ENCODE measurements at places on chromosomes 7 and 10. TPM values are rescaled to one million over a fixed set of nuclear protein-coding genes. Genes with fewer than 3 reads are reported as not detected.

- DNase-seq = no peak
Measured at GRCh38 chr7:96127746-96128145, 194.2 kb downstream of the SLC25A13 start.

The LBX1 gene
- total RNA-seq = 0.12 TPM

- no peak for DNase-seq
Measured at GRCh38 chr7:127901895-127902703, 129.1 kb downstream of the LRRC4 start.

DNA sequence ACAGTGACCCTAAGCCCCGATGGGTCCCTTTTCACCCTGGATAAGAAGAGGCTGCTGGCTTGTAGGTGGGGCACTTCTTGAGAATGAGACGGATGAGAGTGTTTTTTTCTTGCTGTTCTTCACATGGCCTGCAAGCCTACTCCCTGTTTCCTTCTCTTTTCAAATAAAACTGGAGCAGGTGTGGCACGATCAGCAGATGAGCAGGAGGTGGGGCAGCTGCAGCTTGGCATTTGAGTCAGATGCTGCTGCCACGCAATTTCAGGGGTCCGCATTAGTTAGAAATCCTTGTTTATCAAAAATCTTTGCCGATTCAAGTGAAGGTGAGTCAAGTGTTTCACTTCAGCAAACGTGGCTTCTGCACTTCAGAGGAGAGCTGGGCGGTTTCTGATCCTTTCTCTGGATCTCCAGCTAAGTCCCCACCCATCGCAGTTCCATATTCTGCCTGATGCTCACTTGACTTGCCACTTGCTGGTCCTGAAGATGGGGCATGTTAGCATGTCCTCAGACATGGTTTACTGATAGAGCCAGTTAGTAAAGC lies 20.8 kb downstream of the WDFY4 start:
- DNase-seq = no peak

The PPP1R3C gene
- 160 TPM for total RNA-seq

DNA sequence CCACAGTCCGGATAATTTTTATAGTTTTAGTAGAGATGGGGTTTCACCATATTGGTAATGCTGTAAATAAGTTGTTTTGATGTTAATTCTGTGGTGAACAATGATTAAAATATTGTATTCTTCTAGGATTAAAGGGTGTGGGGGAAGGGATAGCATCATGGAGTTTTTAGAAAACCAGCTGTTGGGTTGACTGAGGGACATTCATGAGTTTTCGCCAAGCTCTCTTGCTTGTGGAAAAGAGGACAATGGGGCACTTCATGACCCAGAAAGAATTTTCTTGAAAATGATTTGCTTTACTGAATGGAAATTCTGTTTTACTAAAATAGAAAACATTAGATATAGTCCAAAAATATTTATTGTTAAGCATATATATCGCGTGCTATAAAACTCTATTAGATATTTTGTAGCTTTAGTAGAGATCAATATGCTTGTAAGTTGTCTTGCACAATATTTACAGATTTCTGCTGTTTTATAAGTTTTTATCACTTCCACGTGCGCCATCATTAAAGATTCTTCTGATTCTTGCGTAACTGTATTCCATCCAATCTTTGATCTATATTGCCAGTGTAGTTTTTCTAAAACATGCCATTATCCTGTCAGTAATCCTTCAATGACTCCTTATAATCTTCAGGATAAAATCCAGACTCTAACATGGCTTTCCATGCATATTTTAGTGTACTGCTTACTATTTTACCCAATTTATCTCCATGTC lies 41.8 kb downstream of the LCOR start:
- DNase-seq = no peak

DNA sequence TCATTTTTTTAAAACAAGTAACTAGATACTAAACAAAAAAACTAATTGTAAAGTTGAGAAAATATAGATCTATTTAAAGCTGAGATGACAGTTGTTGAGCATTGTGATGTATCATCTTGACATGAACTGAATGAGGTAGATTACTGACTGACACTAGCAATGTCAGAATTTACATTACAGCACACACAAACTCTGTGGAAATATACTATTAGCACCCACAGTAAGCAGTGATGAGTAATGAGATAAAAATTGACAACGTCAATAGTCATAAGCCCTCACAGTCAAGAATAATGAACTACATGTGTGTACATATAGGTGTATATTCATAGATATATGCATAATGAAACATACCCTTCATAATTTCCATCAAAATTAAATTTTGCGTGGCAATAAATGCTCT lies 368.4 kb downstream of the TFEC start:
- DNase-seq = no peak

GRCh38 chr7:138954545-138955475 lies 26.4 kb downstream of the KIAA1549 start:
- no peak for DNase-seq

GRCh38 chr10:31961277-31962074 lies 32.8 kb upstream of the ARHGAP12 start:
- no peak for DNase-seq

GRCh38 chr7:55133630-55134358 lies 115.0 kb downstream of the EGFR start:
- DNase-seq = peak; percentile 43

The TAS2R5 gene
- 0.50 TPM for total RNA-seq

DNA sequence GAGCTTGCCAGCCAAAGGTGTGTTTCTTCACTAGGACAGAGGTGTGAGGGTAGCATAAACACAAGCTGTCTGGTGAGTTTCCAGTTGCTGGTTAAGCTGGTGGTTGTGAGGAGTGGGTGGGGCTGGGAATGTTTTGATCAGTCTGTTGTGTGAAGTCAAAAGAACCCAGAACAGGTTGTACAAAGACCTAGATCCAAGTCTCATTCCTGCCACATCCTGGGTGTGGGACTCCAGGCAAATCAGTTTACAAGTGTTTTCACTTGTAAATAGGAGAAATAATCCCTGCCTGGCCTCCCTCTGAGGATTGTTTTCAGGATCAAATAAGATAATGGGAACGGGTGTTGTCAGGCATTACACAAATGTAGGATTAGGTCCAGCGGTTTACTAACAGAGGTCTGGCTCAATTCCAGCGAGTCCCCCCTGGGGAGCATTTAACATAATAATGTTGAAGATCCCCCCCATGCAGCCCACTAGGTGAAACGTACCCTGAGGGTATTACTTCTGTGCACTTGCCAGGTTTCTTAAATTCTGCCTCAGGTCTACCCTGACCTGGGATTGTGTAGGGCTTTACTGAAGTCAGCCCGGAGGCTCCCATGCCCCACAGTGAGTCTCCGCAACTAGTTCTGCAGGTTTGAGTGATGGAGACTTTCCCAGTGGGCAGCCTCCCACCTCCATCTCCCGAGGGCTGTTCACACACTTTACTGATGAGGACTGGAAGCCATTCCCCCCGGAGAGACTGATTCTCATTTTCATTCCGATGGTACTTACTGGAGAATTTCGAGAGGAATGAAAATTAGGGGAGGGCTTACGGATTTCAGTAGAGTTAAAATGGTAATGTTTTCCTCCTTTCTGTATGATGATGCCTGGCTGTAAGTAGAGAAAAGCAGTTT lies 2.7 kb upstream of the FRAT2 start:
- no peak for DNase-seq

- no peak for DNase-seq
Measured at GRCh38 chr7:85154282-85154937, 32.4 kb downstream of the SEMA3D start.

DNA sequence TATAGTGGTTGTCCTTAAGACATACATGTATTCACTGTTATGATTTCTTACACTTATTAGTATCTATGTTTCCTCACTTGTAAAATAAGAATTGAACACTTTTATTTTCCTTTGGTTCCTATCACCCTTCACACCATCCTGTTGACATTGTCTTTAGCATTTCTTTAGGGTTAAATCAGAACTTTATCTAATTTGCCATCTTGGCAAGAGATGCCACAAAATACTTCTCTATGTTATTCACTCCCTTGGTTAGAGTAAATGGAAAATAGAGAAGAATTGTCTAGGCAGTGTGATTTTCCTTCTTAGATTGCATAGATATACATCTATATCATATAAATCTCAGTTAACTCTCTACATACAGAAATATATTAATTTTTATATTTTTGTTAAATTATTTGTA lies 204.7 kb downstream of the SEMA3D start:
- no peak for DNase-seq

DNA sequence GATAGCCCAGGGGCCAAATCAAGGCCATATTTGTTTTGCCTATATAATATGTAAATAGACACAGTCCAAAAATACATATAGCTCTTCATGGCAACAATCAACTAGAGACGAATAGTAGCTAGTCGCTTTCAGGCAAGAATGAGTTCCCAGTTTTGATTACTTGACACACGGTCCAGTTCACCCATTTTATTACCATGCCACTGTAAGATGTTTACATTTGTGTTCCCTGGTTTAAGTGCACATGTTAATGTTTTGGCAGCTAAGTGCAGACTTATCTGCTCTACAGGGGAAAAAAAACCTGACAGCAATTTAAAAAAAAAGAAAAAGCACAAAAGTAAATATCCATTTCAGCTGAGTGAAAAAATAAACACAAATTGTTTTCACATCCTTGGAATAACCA lies 213.1 kb downstream of the TPK1 start:
- DNase-seq = no peak

The SLC35G1 gene
- total RNA-seq = 21.9 TPM

The PTPN20 gene
- 21.1 TPM for total RNA-seq

The AKR1C4 gene
- not detected for total RNA-seq

DNA sequence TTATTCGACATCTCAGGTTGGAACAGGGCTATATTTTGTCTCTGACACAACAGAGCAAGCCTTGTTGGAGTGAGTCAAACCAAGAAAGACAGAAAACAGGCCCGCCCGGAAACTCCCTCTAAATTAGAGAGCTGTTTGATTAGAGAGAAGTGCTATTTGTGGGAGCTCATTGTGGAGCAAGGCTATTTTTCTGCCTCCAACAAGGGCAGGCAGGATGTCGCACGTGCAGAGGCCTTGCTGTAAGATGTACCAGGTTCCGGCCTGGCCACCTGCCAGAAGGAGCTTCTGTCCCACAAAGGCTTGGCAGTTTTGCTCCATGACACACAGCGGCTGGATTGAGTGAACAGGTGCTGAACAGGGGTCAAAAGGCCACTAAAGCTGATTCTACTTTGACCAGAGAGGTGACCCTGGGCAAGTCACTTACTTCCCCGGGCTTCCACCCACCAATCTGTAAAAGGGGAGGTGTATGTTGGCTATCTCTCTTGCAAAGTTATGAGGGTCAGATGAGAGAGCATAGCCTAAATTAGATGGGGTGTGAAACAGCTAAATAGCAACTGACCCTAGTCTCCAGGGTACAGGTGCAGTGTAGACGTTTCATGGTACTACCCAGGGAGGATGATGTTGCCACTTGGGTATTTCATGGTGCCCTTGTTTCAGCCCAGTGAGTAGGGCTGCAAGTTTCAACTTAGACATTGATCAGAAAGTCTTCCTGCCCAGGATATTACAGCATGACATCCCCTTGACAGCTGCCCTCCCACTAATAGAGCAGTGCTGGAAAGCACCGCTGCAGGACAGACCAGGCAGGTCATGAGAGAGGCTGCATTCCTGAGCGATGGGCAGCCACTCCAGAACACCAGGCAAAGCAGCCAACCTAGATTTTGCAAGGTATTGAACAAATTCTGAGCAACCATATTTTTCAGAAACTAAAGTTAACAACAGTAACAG lies 62.0 kb downstream of the VSTM4 start:
- DNase-seq = no peak

GRCh38 chr7:4962872-4963775 lies 4.1 kb upstream of the MMD2 start:
- DNase-seq = no peak

- no peak for DNase-seq
Measured at GRCh38 chr10:54124209-54124885, 676.7 kb downstream of the PCDH15 start.

The NUP205 gene
- 103 TPM for total RNA-seq

GRCh38 chr7:148232784-148233183 lies 357.8 kb upstream of the C7orf33 start:
- DNase-seq = no peak

DNA sequence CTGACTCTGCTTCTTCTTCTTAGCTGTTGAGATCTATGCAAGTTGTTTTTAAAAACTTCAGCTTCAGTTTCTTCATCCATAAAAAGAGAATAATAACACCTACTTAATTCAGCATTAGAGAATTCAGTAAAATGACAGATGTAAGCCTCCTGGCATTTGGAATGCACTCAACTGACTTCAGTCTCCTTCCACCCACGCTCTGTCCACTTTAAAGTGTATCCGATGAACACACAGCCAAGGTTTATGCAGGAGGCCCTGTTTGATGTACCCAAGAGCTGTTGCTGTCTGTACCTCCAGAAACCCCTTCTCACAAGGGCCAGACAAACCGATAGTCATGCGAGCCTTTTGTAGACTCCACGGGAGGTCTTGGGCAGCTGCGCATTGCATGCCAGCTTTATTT lies 27.1 kb upstream of the SLC35B4 start:
- DNase-seq = no peak

The MYO1G gene
- not detected for total RNA-seq

GRCh38 chr7:1340461-1341360 lies 108.0 kb downstream of the UNCX start:
- no peak for DNase-seq

- DNase-seq = no peak
Measured at GRCh38 chr10:509361-510102, 179.9 kb downstream of the DIP2C start.

DNA sequence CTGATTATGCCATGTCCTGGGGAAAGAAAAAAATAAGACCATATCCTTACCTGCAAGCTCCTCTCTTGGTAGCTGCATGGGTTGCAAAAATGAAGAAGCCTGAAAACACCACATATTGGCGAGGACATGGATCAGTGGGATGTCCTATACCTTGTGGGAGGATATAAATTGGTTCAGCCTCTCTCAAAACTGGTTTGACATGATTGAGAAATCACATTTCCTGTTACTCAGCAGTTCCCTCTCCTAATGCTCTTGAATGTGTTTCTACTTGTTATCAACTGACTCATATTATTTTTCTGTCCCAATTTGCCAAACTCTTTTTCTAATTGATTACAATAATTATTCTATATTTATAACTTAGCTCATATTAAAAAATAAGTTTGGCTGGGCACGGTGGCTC lies 380.2 kb downstream of the EXOC4 start:
- DNase-seq = peak; percentile 9

DNA sequence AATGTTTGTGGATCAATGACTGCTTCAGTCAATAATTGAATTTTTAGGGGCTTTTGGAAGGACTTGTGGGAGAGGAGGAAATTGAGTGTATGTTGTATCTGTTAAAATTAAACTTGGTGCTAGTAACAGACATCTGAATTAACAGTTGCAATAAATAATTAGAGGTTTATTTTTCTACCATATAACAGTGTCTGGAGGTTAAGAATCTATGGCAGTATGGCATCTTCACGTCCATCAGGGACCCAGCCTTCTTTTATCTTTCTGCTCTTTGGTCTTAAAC lies 72.8 kb upstream of the HABP2 start:
- DNase-seq = no peak

GRCh38 chr7:65962033-65962432 lies 20.0 kb downstream of the GUSB start:
- no peak for DNase-seq

The PAX2 gene
- total RNA-seq = not detected

The PRXL2A gene
- 26.9 TPM for total RNA-seq

The OR6V1 gene
- total RNA-seq = not detected

Data from NCI-H460 (cell line).